ENCODE measurements at places on chromosomes 1 and 21. TPM values are rescaled to one million over a fixed set of nuclear protein-coding genes. Genes with fewer than 3 reads are reported as not detected.
A peak's percentile ranks its signal among the peaks of the same experiment; 100 is the strongest.

DNA sequence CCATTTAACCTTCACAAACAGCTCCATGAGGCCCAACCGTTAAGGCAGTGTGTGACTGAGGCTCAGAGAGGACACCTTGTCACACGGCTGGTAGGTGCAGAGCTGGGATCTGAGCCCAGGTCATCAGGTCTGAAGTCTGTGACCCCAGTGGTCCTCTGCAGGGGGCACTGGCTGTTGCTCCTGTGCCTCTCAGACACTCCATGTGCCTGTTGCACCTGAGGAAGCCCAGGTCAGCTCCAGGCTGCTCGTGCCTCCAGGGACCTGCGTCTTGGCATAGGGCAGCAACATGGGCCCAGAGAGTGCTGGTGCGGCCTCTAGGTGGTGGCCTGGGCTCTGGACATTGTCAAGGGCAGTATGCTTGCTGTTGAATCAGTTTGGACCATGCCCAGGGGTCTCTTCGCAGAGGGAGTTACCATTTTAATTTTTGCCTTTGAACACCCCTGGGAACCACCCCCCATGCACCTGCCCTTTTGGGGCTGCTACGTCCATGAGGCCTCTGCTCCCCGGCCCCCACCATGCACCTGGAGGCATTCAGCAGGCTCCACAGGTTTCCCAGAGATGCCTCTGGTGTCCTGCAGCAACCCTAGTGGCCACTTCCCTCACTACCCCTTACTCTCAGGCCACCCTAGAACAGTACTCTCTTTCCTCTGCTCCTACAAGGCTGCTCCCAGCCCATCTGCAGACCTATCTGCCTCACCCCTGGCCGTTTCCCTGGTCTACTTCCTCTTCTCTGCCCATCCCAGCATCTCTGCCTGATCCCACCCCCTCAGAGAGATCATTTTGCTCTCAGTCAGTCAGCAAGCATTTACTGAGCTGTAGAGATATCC is 25.2 kb upstream of the EPS8L3 start:
- no peak for DNase-seq

DNA sequence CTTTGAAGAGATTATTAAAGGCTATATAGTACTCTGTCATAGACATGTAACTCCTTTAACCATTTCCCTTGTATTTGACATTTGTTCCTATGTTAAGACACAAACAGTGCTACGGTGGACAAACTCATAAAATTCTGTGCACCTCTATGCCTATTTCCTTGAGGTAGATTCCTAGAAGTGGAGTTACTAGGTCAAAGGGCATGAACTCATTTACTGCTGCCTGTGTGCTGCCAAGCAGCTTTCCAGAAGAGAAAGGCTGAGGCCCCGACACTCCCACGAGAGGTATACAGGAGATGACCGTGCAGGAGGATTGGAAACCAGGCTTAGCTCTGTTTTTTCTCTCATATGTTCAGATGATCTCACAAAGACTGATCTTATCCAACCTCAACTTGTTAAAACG is 34.4 kb upstream of the TENT5C start:
- no peak for DNase-seq

GRCh38 chr1:246002725-246003441 is 504.2 kb downstream of the SMYD3 start:
- peak; percentile 86 for DNase-seq

DNA sequence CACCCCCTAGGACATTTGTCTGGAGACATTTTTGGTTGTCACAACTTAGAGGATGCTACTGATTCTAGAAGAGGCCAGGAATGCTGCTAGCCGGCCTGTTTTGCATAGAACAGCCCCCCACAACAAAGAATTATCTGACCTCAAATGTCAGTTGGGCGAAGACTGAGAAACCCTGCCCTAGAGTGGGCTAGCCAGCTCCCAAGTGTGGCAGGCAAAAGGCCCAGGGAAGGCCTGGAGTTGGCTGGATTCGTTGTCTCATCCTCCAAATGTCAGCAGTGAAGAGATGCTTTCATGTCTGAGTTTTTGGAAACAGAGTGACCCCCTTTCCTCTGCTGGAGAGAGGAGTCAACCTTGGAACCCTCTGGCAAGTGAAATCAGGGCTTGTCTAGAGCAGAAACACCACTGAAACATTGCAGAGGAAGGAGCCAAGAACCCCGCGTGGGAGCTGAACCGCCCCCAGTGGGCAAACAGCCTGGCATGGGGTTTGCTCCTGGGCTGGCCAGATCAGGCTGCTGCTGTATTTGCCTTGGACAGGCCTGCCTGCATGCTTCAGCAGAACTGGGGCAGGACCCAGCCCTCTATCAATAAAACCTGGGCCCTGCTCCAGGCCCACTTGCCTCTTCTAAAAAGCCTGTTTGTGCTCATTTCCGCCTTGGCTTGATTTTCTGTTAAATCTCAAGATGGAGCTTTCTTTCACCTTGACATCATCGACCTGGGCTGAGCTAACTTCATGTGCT is 32.9 kb downstream of the RASSF5 start:
- DNase-seq, result no peak

GRCh38 chr1:176205332-176205914 is 1.7 kb downstream of the COP1 start:
- peak; percentile 17 for DNase-seq

GRCh38 chr1:241999026-241999425 is at the start of gene MAP1LC3C:
TSS of gene MAP1LC3C (minus strand) at chr1:241999098. CDS start at chr1:241999008, 90 bp downstream.
- DNase-seq, result peak; percentile 59

GRCh38 chr1:53196017-53196484 is 573 bp upstream of the CPT2 start:
- DNase-seq, result no peak

GRCh38 chr1:68198752-68199151 is 33.6 kb downstream of the WLS start:
- DNase-seq, result no peak

DNA sequence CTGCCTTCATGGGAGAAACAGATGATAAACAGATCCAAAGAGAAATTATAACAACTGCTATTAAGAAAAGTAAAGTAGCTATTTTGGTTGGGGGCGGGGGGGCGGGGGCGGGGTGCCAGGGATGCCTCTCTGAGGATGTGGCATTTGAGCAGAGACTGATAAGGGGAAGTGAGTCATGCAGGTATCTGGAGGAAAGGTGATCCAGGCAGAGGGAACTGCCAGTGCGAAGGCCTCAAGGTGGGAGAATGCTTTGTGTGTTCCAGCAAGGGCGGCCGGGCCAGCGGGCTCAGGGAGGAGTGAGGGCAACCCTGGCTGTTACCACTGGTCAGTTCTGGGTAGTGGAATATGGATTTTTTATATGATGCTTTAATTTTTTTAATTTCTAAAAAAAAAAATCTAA is 7.0 kb upstream of the TNFRSF1B start:
- no peak for DNase-seq

DNA sequence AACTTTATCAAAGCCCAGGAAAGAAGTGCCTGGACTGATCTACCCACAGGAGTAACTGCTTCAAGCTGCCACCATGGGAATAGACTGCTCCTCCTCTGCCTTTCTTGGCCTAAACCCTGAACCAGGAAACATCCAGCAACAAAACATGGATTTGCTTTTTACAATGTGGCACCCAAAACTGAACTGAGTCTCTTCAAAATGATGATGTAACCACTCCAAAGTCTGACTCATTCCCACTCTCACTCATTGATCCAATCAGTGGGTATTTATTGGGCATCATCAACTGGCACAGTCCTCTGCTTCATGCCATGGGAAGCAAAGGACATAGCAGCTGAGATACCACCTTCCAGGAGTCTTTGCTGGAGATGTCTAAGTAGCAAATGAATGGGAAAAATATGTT is 23.5 kb downstream of the CYP4A22 start:
- DNase-seq, result no peak

DNA sequence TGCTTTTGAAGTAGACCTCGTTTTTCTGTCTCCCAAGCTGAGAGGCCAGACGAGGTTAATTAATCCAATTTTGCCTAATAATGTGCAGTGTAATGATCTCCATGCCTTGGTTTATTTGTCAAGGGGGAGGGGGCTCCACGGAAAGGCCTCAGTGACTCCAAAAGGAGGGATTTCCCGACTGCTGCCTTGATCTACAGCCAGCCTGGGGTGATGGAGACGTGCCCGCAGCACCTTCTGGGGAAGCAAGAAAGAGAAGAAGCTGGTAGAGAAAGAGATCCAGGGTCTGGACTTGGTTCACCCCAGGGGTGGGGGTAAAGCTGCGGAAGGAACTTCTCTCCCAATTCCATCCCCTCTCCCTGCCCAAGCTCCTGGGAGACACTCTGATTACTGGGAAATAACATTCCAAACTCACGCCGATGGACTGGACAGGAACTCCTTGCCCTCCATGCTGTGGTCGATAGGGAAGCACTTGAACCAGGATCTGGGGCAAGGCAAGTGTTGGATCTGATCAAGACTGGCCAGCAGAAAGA is 44.1 kb upstream of the SIM2 start:
- no peak for DNase-seq

- DNase-seq, result no peak
Measured at GRCh38 chr1:117368116-117369108, 1.2 kb downstream of the MAN1A2 start.

DNA sequence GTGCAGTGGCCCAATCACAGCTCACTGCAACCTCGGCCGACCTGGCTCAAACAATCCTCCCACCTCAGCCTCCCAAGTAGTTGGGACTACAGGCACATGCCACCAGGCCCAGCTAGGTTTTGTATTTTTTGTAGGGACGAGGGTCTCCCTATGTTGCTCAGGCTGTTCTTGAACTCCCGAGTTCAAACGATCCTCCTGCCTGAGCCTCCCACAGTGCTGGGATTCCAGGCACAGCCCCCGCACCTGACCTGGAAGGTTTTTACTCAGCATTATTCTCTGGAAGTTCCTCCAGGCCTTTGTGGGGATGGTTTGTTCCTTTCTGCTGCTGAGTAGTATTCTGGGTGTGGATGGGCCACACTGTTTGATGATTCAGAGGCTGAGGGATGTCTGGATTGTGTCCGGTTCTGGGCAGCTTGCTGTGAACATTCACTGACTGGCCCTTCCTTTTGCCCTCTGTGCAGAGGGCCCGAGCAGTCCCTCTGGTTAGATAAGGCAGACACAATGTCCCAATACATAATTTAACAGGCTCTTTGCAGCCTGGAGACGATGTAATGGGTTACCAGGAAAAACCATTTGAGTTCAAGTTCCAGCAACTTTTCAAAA is 6.0 kb upstream of the TRAPPC10 start:
- peak; percentile 36 for DNase-seq

SPATA6 gene
- polyA plus RNA-seq, result 10.4 TPM

OR6K3 gene
- polyA plus RNA-seq, result not detected

ADAM30 gene
- polyA plus RNA-seq, result not detected

Measured in muscle of back (tissue), 13 donors.